ENCODE measurements at places on chromosomes 12 and 14. TPM values are rescaled to one million over a fixed set of nuclear protein-coding genes. Genes with fewer than 3 reads are reported as not detected.

The KCNK10 gene
- total RNA-seq = 0.33 TPM

DNA sequence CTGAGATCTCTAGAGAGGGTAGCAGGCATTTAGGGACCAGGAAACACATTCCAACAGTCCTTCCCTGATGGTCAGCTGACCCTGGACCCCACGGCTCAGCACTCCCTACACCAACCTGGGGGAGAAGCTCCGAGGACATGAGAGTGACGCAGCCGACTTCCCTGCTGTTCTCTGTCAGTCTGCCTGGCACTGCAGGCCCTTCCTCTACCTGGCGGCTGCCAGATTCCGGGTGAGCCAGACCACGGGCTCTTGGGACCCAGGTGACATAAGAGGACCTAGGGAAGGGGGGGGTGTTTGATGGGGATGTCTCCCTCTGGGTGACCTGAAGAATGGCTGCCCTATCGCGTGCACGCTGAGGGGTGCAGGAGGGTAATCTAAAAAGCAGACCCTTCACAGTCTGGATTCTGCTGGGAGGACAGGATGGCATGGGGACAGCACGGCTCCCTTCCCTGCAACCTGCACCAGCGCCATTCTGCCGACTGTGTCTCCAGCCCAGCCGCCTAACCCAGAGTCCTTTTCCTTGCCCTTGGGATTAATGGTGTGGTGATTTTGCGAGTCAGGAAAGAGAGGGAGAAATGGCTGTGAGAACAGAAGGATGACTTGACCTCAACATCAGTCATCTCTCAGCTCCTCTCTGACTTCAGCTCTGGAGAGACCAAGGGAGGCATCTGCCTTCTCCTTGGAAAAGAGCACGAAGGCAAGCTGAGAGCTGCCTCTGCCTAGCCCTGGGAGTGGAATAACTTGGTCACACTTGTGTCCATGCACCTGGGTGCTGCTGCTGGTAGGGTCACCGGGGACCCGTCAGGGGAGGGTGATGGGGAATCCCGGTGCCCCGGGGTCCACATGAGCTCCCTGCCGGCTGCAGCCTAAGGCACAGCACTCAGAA is 158.5 kb downstream of the CALM1 start:
- DNase-seq = no peak

DNA sequence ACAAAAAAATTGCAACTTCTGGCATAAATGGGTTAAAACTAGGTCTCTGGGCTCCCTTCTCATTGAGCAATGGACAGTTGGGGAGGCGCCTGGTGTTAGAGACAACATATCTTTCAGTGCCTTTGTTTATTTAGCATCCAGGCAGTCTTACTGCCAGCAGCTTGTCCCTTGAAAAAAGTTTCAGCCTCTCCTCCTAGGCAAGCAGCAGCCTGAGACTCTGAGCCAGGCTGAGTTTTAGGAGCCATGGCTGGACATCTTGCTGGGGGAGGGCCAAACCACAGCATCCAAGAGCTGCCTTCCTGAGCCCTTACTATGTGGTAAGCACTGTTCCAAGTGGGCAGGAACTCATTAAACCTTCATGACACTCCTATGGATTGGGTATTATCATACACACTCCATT is 10.1 kb upstream of the JDP2 start:
- no peak for DNase-seq

GRCh38 chr12:106498056-106498455 is 84.7 kb upstream of the RFX4 start:
- no peak for DNase-seq

- DNase-seq = no peak
These were observed 79.9 kb downstream of the ARF6 start for GRCh38 chr14:49972823-49973222.

DNA sequence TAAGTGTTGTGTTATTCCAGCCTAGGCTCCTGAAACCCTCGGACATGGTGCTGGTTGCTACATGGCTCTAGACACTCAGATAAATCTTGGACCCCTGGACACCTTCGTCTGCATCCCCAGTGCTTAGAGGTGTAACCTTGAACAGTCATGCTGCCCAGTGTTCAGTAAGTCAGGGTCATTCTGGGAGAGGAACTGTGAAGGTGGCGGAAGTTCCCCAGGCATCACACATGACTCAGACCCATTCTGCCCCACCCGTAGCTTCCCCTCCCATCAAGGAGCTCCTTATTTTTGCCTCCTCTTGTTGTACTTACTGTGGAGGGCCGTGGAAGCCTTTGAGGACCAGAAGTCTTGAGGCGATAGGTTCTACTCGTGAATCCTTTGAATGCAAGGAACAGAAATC is 18.1 kb upstream of the SSPN start:
- no peak for DNase-seq
